ENCODE measurements at places on chromosomes 3 and 15.

- no peak for DNase-seq
Measured at GRCh38 chr3:149332771-149333170, 665 bp downstream of the TM4SF18 start.

- no peak for DNase-seq
Measured at GRCh38 chr3:36561601-36562000, 181.3 kb downstream of the STAC start.

DNA sequence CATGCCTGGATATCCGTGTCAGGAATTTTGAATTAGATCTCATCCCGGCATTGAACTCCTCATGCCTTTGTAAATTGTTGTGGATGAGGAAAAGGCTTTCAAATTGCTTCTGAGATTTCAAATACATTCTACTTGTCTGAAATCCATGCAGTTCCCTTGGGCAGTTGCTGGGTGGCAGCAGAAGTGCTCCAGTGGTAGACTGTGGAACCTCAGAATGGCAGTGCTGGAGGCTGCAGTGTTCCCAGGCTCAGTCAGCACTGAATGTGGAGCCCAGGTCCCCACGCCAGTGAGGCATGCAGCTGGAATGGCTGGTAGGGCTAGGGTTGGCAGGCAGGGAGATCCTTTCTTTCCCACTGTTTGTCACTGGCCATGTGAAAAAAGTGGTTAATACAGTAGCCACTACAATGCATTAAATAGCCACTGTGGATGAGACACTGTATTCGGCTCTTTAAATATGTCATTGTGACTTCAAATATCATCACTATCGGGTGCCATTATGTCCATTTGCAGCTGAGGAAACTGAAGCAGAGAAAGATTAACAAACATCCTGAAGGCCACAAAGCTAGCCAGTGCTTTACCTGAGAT, 98.6 kb downstream of the TPRG1 start:
- DNase-seq, result peak; percentile 76

- no peak for DNase-seq
Measured at GRCh38 chr15:41494190-41494921, 682 bp downstream of the ITPKA start.
